ENCODE measurements at places on chromosomes 4 and X.

DNA sequence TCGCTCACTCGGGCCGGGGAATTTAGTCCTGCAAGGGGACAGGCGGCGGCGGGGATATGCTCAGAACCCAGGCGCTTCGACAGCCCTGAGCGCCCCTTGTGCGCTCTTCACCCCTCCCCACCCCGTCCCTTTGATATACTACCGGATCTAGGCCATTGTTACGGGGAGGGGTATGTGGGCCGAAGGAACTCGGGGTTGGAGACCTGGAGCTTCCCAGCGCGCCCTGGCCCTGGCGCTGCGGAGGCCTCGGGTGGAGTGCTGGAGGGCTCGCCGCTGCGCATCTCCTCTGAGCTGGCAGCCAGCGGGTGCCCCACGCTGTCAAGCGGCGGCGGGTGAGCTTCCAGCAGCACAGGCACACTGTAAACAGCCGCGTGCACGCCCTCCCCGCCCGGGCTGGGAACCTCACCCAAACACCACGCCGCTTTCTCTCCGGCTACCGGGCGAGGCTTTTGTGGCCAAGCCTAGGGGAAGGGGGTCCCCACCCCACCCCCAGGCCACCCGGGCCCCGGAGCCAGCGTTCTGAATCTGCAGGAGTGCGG is 54.5 kb upstream of the BCOR start:
- no peak for DNase-seq

GRCh38 chr4:23333946-23334878 is 555.6 kb downstream of the PPARGC1A start:
- DNase-seq: peak; percentile 42

DNA sequence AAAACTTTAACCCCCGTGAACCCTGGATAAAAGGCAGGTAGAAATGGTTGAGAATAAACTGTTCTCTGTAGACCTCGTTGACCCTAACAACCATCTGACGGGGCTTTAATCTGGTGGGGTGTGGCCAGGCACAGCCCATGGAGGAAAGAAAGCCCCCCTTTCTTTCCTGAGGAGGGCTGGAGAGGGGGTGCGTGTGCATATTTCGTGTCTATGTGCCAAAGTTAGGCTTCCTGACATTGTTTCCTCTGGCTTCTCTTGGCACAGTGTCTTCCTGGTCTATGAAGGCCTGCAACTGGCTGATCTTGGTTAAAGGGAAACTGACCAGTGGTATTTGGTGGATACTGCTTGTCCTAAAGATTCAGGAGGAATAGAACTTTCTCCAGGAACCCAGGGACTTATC is 97.1 kb downstream of the MGST2 start:
- no peak for DNase-seq

- no peak for DNase-seq
These were observed 241.4 kb downstream of the GRIA3 start for GRCh38 chrX:123425471-123425870.

DNA sequence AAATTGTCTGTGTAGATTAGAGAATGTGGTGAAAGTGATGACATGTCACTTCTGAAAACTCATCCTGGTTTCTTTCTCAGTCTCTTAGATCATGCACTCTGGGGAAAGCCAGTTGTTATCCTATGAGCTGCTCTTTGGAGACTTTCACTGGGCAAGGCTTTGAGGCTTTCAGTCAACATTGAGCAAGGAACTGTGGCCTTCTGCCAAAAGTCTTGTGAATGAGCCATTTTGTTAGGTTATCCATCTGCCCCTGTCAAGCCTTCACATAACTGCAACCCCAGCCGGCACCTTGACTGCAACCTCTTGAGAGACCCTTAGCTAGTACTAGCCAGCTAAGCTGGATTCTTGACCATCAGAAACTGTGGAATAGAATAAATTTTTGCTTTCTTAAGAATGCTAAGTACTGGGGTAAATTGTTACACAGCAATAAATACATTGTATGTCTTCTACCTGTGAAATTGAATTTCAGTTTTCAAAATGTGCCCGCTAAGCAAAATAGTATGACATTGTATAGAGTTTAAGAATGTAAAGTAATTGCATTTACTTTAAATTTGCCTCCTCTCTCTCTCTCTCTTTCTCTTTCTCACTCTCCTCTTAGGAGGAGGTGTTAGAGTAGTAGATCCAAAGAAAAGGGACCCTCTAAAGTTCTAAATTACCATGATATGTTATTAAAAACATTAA is 1273.0 kb downstream of the RAPGEF2 start:
- no peak for DNase-seq

All from NCI-H2107 (cell line).